ENCODE measurements at places on chromosomes 1 and 21.

DNA sequence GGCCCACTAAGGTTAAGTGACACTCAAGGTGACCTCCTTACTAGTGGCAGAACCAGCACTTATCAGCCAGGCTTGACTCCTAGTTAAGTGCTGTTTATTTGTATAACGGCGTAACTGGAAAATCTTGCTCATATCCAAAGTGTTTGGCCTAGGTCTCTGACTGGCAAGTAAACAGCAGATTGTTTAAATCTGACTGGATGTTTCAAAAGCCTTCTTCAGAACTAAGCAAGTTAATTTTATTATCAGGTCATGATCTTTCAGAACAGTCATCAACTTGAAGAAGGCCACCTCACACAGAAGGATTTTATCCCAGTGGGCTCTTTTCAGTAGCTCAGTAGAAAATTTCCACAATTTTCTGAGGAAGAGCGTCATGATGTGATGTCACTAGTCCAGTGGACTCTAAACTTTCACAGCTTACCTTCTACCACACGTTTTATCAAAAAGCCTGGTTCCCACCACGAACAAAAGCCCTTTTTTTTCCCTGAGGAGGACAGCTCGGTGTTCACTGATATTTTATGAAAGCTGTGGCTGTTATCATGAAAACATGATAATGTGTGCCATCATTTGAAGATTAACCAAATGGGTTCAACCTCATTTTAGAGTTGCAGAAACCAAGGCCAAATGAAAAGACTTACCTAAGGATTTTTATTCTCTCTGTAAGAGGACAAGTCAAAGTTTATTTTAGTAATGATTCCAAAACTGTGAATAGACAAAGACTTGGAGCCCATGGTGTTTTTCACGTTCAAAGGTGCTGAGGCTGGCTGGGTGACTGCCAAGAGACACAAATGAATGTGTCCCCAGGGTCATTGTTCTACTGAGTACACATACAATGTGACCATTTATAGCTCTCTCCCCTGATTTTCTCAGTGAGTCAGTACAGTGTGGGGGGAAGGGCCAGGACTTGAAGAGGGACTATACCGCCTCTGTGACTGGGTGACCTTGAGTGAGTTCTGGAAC is 9.1 kb downstream of the SGIP1 start:
- DNase-seq, result no peak

DNA sequence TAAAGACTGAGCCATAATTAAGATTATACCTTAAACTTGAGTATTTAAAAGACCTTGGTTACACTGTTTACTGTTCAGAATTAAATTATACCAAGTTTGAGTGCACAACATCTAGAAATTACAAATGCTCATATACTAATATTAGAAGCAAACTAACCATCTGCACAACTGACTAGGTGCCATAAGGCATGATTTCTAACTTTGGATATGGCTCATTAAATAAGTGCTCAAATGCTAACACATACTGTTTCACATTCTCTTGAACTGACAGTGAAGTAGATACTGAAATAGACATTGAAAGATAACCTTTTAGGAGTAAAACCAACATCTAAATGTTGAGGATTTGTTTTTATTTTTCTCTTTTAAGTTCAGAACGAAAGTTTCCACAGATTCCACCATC is 74.1 kb downstream of the PRKAA2 start:
- no peak for DNase-seq

DNA sequence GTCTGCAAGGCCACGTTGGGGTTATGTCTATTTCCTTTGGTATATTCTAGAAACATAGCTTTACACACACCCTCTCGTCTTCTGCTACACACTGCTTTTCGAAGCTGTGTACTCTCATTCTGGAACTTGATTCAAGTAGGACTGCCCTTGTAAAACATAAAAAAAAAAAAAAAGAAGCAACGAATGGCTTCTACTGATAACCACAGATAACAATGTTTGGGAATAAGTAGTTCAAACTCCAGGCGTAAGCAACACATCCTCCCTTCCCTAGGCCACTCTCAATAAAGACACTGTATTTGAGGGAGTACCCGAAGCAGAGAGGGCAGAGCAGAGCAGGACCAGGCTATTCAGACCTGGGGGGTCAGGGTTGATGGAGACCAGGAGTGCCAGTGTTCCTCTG is 496.7 kb downstream of the MATN1 start:
- no peak for DNase-seq

DNA sequence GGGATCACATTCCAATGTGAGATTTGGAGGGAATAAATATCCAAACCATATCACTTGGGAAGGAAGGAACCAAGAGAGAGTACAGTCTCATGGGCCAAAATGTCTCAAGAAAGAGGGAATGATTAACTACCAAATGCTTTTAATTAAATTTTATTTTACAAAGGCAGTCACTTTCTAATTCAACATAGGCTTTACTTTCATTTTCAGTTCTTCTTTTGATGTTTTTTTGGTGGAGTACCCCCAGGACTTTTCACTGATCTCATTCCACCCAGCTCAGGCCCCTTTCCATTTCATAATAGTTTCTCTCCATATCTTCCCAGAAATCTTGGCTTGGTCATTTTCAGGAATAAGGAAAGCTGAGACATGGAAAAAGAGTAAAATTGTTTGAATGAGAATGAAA is 5.1 kb upstream of the SLAMF7 start:
- DNase-seq, result no peak

DNA sequence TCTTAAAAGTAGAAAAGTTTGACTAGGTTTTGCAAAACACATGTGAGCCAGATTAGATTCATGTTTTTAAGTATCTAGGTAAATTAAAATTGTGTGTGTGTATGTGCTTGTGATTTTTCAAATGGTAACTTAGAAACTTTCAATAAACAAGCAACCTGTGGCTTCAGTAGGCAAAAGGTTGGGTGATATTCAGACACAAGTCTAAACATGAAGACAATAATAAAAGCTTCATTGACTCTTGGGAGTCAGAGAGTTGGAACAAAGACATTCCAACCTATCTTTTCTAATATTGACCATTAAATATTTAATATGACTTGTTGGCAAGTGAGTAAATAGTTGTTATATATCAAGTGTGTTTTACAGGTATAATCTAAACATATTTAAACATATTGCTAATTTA is 1049.6 kb upstream of the ADGRL4 start:
- DNase-seq, result no peak

GRCh38 chr21:41976611-41977010 is 22.8 kb upstream of the C2CD2 start:
- DNase-seq, result no peak

- no peak for DNase-seq
These were observed 54.1 kb downstream of the SLC35D1 start for GRCh38 chr1:66999640-67000400.

GRCh38 chr21:32756096-32756495 is 15.5 kb downstream of the PAXBP1 start:
- no peak for DNase-seq

GRCh38 chr21:38312822-38313221 is 56.0 kb downstream of the KCNJ15 start:
- DNase-seq, result no peak

- DNase-seq, result no peak
These were observed 112.0 kb downstream of the PDE4B start for GRCh38 chr1:65904681-65905083.

DNA sequence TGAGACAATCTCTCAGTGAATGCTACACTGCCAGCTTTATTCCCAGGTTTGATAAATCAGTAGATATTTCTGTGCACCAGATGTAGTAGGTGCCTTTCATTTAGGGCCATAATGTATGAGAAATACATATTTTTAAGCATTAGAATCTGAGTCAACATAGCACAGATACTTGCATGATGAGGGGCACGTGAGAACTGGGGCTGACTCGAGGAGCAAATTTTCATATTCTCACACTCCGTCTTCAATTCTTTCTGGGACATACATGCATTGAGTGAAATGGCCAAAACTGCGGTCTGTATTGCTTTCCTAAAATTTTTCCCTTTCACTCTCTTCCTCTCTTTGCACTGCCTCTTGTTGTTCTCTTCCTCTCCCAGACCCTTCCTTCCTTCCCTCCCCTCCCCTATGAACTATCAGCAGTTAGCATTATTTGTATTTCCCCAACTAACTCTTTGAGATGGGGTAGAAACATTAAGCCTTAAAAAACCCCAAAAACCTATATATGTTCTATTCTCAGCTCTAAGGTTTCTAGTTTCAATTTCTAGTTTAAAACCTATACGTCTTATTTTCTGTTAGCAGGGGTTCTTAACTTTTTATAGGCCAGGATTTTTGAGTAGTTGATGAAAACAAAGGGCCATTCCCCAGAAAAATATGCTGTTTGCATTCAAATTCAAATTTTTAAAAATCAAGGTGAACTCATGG is 289.1 kb downstream of the PTBP2 start:
- DNase-seq, result no peak

DNA sequence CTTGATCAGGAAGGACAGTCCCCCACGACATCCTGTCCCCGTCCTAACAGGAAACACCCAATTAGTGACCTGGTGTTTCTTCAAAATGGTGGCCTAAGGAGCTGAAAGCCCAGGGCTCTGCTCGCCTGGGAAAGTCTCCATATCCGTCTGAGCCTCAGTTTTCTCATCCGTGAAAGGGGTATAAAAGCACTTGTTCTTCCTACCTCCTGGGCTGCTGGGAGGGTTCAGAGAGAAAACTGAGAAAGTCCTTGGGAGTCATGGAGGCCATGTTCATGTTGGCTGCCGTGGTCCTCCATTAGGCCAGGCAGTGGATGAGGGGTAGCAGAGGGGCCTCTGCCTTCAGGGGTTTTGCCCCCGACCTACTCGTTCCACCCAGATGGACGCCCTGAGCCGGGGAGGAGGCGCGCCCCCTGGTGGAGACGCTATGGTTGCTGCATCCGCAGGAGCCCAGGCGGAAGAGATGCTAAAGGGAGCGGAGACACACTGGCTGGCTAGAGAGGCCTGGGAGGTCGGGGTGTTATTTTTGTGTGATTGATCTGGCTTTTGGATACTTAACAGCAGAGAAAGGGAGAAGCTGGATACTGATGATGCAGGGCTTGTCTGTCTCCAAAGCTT is 113.5 kb downstream of the PRDM2 start:
- DNase-seq, result no peak

DNA sequence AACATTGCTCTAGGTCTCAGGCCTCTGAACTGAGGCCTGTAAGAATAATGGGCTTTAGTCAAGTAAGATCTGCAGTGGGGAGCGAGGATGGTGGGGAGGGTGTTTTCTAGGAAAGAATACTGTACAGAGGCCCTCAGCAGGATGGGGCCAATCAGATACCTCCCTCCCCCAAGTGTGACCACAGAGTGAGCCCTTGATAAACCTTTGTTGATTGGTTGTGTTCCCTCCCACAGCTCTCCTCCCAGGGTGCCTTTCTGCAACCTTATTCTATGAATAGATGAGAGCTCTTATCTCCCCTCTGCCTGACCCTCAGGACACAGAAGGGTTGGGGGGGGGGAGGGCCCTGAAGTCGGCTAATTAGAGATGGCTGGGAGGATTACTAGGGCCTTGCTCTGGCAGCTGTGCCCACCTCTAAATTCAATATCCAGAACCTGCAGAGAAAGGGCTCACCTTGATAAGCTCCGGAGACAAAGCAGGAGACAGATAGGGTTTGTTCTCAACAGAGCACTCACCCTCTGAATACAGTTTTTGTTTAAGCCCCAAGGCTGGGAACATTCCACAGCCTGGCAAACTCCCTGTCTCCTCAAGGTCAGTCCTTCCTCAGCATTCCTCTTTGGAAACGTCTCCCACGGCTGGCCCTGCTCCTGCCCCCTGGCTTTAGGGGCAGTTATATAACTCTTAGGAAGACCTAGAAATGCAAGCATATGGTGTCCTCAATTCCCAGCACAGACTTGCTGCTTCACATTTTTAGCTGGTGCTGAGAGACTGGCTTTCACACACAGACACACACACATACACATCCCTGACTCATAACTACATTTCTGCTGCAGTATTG is 42.9 kb downstream of the ATP1A1 start:
- DNase-seq, result no peak

- no peak for DNase-seq
These were observed 97.3 kb downstream of the SLC35F3 start for GRCh38 chr1:234001817-234002216.

- DNase-seq, result no peak
These were observed 217.6 kb downstream of the SDCCAG8 start for GRCh38 chr1:243473227-243474135.

GRCh38 chr1:103344930-103345329 is 180.6 kb upstream of the RNPC3 start:
- DNase-seq, result no peak

GRCh38 chr21:31683029-31683428 is 23.5 kb downstream of the SOD1 start:
- DNase-seq, result no peak

DNA sequence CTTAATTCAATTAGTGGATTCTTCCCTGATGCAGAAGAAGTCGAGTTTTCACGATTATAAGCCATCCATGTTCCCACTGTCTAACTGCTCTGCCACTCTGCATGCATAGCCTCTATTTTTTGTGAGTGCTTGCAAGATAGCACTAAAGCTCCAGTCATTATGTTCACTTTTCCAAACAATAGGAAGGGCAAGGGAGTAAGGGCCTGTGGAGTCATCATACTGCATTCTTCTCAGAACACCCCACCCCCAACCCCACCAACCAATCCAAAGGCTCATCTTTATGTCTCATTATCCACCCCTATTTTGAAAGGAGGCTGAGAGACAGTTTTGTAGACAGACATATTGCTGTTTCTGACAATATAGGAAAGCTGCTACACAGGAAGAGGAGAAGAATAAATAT is 471.7 kb upstream of the ADGRL2 start:
- DNase-seq, result no peak

DNA sequence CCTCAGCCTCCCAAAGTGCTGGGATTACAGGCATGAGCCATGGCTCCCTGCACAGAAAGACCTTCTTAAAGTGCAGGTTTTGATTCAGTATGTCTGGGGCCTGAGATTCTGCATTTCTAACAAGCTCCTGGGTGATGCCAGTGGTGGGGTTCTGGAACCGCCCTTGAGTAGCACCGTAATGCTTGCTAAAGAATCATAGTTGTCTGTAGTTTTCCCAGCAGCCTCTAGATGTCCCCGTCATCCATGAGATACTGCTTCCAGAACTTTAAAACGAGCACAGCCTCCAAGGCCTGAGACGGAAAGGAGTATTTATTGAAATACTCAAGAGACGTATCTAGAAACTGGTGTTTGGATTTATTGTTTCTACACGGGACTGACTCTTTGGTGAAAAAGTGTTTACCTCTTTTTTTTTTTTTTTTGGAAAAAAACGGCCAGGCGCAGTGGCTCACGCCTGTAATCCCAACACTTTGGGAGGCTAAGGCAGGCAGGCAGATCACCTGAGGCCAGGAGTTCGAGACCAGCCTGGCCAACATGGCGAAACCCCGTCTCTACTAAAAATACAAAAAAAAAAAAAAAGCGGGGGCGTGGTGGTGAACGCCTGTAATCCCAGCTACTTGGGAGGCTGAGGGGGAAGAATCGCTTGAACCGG is 2.6 kb upstream of the TOR3A start:
- peak; percentile 70 for DNase-seq

DNA sequence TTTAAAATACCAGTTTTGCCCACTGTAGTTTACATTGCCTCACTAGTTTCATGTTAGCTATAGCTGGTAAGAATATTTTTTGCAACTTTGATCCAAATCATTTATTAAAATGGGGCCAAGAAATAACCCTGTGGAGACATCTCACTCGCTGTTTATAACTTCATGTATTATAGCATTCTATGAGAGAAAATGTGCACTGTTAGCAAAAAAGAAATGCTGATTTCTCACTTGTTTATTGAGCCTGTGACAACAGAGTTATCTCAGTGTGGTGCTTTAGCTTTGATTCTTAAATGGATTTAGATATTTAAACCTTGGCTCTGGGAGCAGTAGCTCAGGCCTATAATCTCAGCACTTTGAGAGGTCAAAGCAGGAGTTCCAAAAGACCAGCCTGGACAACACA is 127.9 kb downstream of the PIK3R3 start:
- DNase-seq, result no peak

- DNase-seq, result no peak
These were observed at the start of gene BATF3 for GRCh38 chr1:212699625-212700222. BATF3 (minus strand) TSS chr1:212699840; CDS start chr1:212699762, 78 bp downstream.
